Purkinje cell (primary cell): ENCODE measurements at places on chromosomes 3 and 15. TPM values are rescaled to one million over a fixed set of nuclear protein-coding genes. Genes with fewer than 3 reads are reported as not detected.

The LRRC31 gene
- 0.98 and 1.9 TPM in 2 replicates for polyA plus RNA-seq

The KNG1 gene
- not detected in 2 replicates for polyA plus RNA-seq

The OGG1 gene
- polyA plus RNA-seq: 1.9 and 2.9 TPM in 2 replicates

The RBP2 gene
- not detected in 2 replicates for polyA plus RNA-seq

The ENTPD3 gene
- polyA plus RNA-seq: 2.9 TPM in 1 of 2 replicates, not detected in the other

The SERPINI2 gene
- 0.44 and 5.8 TPM in 2 replicates for polyA plus RNA-seq

The CHRFAM7A gene
- not detected in 2 replicates for polyA plus RNA-seq

The LINGO1 gene
- 0.60 and 6.4 TPM in 2 replicates for polyA plus RNA-seq

The SPTBN5 gene
- 0.79 and 1.4 TPM in 2 replicates for polyA plus RNA-seq

The EHHADH gene
- polyA plus RNA-seq: 2.8 and 3.1 TPM in 2 replicates

The TPRG1 gene
- polyA plus RNA-seq: 0.64 TPM in 1 of 2 replicates, not detected in the other

The SLMAP gene
- polyA plus RNA-seq: 32.1 and 32.2 TPM in 2 replicates

The MKRN3 gene
- 6.7 and 14.7 TPM in 2 replicates for polyA plus RNA-seq

The CHRNA7 gene
- polyA plus RNA-seq: 1.7 TPM in 1 of 2 replicates, not detected in the other

The GABRA5 gene
- 0.42 and 27.8 TPM in 2 replicates for polyA plus RNA-seq

The PLA2G4B gene
- polyA plus RNA-seq: 2.1 TPM in 1 of 2 replicates, not detected in the other
